ENCODE measurements at places on chromosomes 5 and 9. TPM values are rescaled to one million over a fixed set of nuclear protein-coding genes. Genes with fewer than 3 reads are reported as not detected.

- no peak overlapping the region for H3K4me3 ChIP-seq
- H3K36me3 ChIP-seq: peaks cover 3% of the 10 kb centered on the region
- no peak for DNase-seq
- H3K27me3 ChIP-seq: no peaks in the 10 kb centered on the region
Observed at GRCh38 chr9:4992872-4993271, 7.8 kb downstream of the JAK2 start.

DNA sequence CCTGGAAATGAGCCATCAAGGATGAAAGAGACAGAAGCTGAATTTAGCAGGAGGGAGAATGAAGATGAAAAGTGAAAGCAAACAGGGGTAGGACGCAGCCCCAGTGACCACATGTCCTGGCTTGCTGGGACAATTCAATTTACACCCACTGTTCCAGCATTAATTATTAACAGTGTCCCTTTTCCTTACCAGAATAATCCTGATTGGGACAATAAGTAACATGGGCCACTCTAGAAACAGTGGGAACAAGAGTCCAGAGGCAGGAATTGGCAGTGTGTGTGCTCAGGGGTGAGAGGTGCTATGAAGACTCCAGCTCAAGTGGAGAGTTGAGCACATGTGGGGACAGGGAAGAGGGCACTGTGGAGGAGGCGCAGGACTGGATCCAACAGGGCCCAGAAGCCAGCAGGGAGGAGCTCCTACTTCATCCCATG is 147.1 kb downstream of the C5orf15 start:
- H3K4me1 ChIP-seq: no peaks in the 10 kb centered on the region
- no peak overlapping the region for H3K4me3 ChIP-seq
- H3K36me3 ChIP-seq: no peaks in the 10 kb centered on the region
- H3K27ac ChIP-seq: no peak overlapping the region
- H3K27me3 ChIP-seq: no peaks in the 10 kb centered on the region

DNA sequence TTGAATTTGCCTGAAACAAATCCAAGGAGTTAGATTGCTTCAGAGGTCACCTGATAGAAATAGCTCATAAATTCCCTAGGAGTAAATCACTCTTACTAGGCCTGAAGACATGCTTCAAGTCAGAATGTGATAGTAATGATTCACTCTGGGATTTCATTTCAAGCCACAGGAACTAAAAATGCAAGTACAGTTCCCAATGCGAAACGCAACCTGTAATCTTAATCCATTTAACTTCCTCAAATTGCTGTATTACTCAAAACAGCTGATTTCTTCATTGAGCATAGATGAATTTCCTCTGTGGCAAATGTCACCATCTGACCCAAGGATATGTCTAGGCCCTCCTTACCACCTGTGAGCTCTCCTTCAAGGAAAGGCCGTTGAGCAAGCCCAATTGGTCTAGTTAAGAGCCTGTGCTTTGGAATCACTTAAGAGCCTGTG is 32.1 kb upstream of the IL6ST start:
- no peak overlapping the region for H3K4me3 ChIP-seq
- H3K27me3 ChIP-seq: no peaks in the 10 kb centered on the region
- no peak overlapping the region for H3K27ac ChIP-seq
- no peaks in the 10 kb centered on the region for H3K4me1 ChIP-seq
- H3K36me3 ChIP-seq: no peaks in the 10 kb centered on the region
- DNase-seq: no peak

The LHX2 gene
- total RNA-seq: 0.11 TPM

DNA sequence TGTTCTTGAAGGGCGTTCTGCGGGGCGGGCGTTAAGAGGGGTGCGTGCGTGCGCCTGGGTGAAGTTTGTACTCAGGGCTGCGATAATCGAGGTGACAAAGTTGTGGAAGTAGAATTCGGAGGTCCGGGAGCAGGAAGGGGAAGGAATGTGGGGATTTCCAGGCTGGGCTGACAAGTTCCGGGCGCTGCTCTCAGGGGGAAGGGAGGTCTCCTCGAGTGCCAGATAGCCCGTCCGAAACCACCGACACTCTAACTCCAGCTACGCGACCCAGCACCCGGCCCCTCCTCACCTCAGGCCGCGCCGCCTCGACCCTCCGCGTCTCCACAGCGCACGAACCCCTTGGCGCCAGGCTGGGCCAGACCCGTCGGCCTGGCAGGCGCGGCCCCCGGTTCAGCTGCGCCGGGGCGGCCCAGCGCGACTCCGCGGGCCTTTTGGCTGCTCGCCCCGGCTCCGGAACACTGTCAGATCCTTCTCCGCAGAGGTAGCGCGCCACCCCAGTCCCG is at the start of gene IL6ST:
Gene IL6ST (minus strand): TSS at position 469 of the 503 bp plus-strand sequence. CDS start 18,685 bp downstream, outside the sequence.
- H3K36me3 ChIP-seq: no peaks in the 10 kb centered on the region
- peak; percentile 34 for DNase-seq
- H3K27me3 ChIP-seq: no peaks in the 10 kb centered on the region
- peak within 1 kb of the TSS; percentile 53 for H3K27ac ChIP-seq

The RAD23B gene
- total RNA-seq: 165 TPM
